Activated T-helper 1 cell treated with anti-CD3 and anti-CD28 coated beads, Interleukin-2, amount 50 U/mL, for 16 hours (primary cell): ENCODE measurements at places on chromosomes 3 and 15.

DNA sequence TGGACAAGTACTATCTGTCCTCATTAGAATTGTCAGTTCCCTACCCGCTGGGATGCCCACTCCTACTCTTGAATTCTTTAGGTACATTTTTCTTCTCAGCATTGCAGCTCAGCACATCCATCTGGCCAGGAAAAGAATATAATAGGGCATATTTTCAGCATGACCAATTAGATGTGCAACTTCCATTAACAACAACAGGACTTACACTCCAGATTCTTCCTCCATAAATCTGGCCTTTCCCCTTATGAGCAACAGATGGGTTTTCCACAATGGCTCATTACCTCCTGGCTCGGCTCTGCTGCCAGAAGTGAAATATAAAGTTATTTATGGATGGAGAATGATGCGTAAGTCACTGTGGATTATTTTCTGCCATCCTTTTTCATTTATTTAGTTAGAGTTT lies 443.8 kb upstream of the TGFBR2 start:
- DNase-seq: no peak

GRCh38 chr3:138078901-138079344 lies 36.5 kb downstream of the DZIP1L start:
- DNase-seq: no peak

DNA sequence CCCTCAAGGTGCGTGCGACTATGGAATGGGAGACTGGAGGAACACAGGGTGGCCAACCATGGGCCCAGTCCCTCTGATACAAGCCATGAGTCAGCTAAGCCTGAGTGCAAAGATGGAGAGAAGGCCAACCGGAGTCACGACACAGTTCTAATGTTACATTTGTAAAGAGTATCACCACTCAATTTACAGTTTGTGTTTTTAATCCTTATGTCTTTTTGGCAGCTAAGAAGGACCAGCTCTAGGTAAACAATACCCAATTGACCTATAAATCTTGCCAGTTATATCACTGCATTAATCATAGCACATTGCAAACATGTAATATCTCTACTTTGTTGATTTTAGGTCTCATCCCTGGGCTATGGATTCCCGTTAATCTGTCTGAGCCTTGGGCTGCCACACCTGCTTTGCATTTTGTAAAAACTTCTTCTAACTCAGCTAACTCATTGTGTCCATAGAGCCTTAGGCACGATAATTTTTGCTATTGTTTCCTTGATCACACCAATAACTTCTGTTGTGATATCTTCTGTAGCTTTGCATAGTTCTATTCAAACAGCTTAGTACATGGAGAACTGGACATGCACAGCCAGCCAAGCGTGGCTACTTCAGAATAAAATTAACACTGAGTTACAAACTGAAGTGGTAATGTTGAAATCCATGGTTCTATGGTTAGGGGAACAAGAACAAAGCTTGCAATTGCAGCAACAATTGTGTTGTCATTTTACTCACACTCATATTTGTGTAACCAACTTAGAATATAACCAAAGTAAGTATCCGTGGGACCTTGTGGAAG lies 50.3 kb downstream of the LSM3 start:
- no peak for DNase-seq

- no peak for DNase-seq
Measured at GRCh38 chr3:15778332-15778858, 19.4 kb downstream of the ANKRD28 start.

GRCh38 chr15:88638626-88639372 lies at the start of gene ISG20:
Gene ISG20 (plus strand): TSS chr15:88639016. CDS start chr15:88639367, 351 bp downstream.
- DNase-seq: peak; percentile 93

DNA sequence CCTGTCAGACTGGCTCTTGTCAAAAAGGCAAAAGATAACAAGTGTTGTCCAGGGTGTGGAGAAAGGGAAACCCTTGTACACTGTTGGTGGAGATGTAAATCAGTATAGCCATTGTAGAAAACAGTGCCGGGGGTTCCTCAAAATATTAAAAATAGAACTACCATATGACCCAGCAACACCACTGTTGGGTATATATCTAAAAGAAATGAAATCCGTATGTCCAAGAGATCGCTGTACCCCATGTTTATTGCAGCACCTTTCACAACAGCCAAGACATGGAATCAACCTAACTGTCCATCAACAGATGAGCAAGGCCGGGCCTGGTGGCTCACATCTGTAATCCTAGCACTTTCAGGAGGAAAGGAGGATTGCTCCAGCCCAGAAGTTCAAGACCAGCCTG lies 6.2 kb downstream of the CYFIP1 start:
- DNase-seq: no peak

DNA sequence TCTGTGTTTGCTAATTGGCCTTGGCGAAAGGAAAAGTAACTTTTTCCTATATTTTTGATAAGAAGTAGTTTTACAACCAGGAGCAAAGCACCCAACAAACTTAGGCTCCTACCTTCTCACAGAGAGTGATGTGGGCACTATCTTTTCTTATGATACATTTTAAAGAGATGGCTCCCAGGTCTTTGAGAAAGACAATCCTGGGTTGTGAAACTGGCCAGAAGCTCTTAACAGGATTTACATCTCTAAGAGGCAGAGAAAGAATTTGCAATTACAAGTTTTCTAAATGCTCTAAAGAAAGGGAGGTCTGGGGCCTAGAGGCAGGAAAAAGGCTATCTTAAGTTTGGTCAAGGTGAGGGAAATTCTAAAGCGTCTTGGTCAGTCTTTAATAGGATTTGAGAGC lies 609.7 kb downstream of the VGLL3 start:
- no peak for DNase-seq

DNA sequence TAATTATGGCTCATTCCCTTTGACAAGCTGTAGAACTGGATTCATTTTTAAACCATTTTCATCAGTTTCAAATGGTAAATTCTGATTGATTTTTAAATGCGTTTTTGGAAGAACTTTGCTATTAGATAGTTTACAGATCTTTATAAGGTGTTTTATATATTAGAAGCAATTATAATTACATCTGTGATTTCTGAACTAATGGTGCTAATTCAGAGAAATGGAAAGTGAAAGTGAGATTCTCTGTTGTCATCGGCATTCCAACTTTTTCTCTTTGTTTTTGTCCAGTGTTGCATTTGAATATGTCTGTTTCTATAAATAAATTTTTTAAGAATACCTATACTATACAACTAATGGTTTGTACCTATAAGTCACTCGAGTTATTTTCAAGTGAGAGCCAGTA lies 62.7 kb downstream of the PXYLP1 start:
- DNase-seq: no peak

DNA sequence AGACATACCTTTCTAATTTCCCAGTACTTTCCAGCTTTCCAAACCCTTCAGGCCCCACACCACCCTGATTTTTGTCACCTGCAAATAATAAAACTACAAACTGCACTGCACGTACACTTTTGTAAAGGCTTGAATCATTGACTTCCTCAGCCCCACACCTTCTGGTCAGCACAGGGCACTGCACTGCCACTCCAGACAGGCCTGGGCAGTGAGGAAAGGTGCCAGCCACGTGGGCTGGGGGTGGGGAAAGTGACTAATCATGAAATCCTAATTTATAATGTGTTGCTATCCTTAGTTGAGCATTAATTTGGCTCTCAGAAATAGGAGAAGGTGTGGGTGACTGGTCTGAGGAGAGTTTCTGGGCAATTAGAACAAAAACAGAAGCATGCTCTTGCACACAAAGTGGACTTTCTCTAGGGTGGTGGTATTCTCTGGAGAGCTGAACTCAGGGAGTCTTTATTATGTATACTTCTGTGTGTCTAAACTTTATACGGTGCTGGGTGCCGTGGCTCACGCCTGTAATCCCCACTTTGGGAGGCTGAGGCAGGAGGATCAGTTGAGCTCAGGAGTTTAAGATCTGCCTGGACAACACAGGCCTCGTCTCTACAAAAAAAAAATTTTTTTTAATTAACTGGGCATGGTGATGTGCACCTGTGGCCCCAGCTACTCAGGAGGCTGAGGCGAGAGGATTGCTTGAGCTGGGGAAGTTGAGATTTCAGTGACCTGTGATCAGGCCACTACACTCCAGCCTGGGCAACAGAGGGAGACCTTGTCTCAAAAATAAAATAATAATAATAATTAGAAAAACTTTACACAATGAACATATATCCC lies 58.2 kb upstream of the FLNB start:
- DNase-seq: no peak

DNA sequence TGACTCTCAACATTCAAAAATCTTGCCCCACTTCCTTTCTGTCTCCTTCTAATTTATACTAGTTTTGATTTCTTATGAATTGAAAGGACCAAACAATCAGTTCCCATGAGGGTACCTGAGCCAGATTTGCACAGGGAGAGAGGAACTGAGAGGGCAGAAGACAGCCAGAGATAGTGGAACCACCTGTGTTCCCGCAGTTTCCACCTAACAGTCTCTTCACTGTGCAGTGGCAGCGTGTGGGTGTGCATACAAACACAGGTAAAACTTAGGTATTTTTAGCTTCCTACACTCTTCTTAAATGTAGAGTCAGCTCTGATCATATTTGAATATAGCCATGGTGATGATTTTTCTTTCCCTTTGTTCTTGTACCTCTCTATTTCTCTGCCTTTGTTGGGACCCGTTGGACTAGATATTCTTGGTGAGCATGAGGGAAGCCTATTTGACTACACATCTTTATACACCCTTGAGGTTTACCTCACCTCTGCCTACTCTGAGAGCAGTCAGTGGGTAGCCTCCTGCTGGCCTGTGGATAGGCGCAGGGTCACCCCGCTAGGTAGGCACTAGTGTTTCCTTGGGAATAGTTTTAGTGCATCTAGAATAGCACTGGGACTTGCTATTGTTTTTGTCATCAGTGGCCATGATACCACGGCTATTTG lies 58.8 kb downstream of the MAP3K13 start:
- no peak for DNase-seq

- no peak for DNase-seq
Measured at GRCh38 chr3:119955972-119956371, 138.3 kb downstream of the GSK3B start.

- no peak for DNase-seq
Measured at GRCh38 chr3:27800261-27800660, 78.1 kb upstream of the EOMES start.

DNA sequence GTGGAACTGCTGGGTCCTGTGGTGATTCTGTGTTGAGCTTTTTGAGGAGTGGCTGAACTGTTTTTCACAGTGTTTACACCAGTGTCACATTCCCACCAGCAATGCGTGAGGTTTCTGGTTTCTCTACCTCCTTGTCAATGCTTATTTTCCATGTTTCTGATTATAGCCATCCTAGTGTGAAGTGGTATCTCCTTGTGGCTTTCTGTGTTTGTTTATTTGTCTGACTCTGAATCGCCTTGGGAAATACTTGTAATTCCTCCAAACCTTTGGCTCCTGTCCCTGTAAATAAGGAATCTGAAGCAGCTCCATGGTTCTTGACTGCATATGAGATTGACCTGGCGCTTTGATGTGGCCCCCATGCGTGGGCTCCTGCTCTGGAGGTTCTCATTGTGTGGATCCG lies 20.6 kb downstream of the FAN1 start:
- no peak for DNase-seq
